H7 (cell line): ENCODE measurements at places on chromosomes 12 and 14.

GRCh38 chr12:123995023-123995748 is 22.2 kb downstream of the ZNF664 start:
- DNase-seq = no peak

DNA sequence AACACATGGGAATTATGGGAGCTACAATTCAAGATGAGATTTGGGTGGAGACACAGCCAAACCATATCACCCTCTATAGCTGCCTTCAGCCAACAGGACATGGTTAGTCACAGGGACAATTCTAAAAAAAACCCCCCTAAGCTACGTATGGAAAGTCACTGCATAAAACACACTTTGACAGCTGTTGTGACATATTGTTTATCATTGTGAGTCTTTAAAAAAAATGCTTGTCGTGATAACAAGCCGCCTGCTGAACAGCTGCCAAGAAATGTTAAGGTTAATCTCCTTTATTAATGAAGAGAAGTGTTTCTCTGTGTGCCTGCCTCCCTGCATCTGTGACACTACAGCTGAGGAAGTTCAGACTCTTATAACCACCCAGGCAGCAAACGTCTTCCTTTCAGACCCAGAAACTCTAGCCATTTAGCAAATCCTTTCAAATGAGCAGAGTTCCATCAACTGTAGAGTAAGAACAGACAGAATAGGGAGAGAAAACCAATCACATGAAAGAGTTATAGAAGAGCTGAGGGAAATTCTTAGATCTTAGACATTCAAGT is 1459.6 kb upstream of the TMEM132C start:
- DNase-seq = no peak

- DNase-seq = peak; percentile 68
These were observed 82.1 kb downstream of the WSCD2 start for GRCh38 chr12:108211157-108211556.

GRCh38 chr12:6345319-6346091 is 3.6 kb upstream of the TNFRSF1A start:
- DNase-seq = no peak
